Mesenchymal stem cell (in vitro differentiated cells and primary cell): ENCODE measurements at places on chromosomes 11 and 22.

- H3K4me1 ChIP-seq, result peaks cover 47% of the 10 kb centered on the region
- H3K4me3 ChIP-seq, result no peak overlapping the region
- peaks cover 53% of the 10 kb centered on the region for H3K36me3 ChIP-seq
- DNase-seq, result no peak
These were observed 35.9 kb downstream of the KIAA0930 start for GRCh38 chr22:45204819-45205218.

DNA sequence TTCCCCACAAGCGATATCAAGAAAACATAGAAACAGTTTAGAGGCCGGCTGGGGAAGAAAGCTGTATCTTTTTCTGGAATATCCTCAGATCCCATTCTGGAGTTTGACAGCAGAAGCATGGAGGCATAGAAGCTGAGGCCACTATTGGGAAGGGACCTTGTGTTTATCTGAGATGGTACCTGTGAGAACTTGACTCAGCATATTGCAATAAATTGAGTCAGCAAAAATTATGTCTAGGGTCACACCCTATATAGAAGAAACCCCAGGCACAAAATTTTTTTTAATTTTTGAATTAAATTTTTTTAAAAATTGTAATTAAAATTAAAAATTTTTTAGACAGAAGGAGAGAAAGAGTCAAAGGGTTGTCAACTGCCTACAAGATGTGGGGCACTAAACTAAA, 178.7 kb downstream of the NTM start:
- no peaks in the 10 kb centered on the region for H3K36me3 ChIP-seq
- no peak overlapping the region for H3K4me3 ChIP-seq
- no peak overlapping the region for H3K27ac ChIP-seq
- DNase-seq, result no peak
- H3K4me1 ChIP-seq, result no peaks in the 10 kb centered on the region
- H3K27me3 ChIP-seq, result peaks cover 28% of the 10 kb centered on the region

GRCh38 chr22:50727678-50728522, 10.1 kb upstream of the ACR start:
- no peak overlapping the region for H3K27ac ChIP-seq
- DNase-seq, result no peak
- no peaks in the 10 kb centered on the region for H3K36me3 ChIP-seq
- peaks cover 19% of the 10 kb centered on the region for H3K27me3 ChIP-seq
- H3K4me3 ChIP-seq, result no peak overlapping the region

- peaks cover 11% of the 10 kb centered on the region for H3K4me1 ChIP-seq
- no peak overlapping the region for H3K4me3 ChIP-seq
- no peaks in the 10 kb centered on the region for H3K36me3 ChIP-seq
- H3K27ac ChIP-seq, result no peak overlapping the region
These were observed 10.5 kb upstream of the OR2AT4 start for GRCh38 chr11:75107187-75107586.

DNA sequence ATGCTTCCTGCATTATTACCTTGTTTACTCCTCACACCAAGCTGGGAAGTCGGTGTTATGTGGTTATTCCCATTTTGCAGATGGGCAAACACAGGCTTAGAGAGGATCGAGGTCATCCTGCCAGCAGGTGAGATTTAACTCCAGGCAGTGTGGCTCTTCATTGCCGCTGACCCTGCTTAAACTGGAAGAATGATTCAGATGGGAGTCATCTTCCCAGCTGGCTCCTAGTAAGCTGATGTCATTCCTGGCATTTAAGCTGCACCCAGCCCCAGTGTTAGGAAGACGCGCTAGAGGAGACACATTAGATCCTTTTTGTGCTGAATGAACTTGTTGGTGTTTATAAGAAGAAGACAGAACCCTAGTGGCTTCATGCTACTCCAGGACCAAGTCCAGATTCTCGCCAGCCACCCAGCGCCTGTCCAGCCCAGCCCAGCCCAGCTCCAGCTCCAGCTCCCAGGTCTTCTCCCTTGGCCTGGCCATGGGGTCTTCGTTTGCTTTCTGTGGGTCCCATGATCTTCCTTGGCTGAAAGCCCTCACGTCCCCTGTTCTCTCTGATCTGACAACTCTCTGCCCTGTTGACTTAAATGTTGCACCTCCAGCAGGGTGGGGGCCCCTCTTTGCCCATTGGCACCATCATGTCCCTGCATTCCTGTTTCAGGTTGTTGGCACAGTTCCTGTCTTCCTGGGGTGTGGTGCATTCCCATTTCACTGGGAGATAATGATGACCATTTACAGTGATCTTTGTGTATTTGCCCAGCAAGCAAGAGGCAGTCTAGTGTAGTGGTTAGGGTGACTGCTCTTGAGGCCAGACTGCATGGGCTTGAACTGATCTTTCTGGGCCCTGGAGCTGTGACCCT, 13.6 kb downstream of the PARVB start:
- peak overlapping the region; percentile 25 for H3K27ac ChIP-seq
- peak; percentile 92 for DNase-seq
- peak overlapping the region; percentile 63 for H3K4me3 ChIP-seq
- peaks cover 6% of the 10 kb centered on the region for H3K4me1 ChIP-seq
- no peaks in the 10 kb centered on the region for H3K27me3 ChIP-seq

DNA sequence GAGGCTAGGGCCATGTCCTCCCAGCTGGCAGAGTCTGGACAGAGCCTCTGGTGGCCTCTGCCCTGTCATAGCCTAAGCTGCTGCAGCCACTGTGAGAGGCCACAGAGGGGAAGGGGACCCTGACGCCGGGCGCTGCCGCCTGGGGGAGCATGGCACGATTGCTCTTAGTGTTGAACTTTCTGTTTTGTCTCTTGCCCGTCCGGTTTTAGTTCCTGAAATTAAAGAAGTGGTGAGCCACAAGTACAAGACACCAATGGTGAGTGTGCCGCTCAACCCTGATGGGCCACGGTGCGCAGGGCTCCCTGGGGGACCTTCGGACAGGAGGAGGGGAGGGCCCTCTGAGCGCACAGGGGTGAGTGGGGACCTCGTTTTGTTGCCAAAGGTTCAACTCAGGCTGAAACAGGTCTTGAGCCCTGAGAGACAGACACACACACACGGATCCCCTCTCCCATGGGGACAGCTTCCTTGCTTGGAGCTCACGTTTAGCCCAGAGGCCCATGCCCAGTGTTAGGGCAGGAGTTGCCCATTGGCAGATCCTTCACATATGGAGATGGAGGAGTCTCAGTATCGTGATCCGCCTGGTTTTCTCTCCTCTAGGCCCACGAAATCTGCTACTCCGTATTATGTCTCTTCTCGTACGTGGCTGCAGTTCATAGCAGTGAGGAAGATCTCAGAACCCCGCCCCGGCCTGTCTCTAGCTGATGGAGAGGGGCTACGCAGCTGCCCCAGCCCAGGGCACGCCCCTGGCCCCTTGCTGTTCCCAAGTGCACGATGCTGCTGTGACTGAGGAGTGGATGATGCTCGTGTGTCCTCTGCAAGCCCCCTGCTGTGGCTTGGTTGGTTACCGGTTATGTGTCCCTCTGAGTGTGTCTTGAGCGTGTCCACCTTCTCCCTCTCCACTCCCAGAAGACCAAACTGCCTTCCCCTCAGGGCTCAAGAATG, 23.8 kb downstream of the MYBPC3 start:
- H3K4me3 ChIP-seq, result no peak overlapping the region
- H3K27me3 ChIP-seq, result no peaks in the 10 kb centered on the region
- H3K36me3 ChIP-seq, result peaks cover 59% of the 10 kb centered on the region

DNA sequence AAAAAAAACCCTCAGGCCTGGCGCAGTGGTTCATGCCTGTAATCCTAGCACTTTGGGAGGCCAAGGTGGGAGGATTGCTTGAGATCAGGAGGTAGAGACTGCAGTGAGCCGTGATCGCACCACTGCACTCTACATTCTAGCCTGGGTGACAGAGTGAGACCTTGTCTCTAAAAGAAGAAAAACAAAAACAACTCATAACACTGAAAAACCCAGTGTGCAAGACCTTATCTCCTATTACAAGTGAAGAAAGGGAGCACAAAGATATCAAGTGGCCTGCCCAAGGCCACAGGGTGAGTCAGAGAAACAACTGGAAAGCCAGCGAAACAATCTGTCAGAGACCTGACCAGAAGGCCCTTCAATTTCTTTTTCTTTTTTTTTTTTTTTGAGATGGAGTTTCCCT, 2.5 kb downstream of the TXN2 start:
- H3K27ac ChIP-seq, result no peak overlapping the region
- DNase-seq, result no peak
- peaks cover 41% of the 10 kb centered on the region for H3K36me3 ChIP-seq
- H3K27me3 ChIP-seq, result no peaks in the 10 kb centered on the region
- H3K4me1 ChIP-seq, result peaks cover 7% of the 10 kb centered on the region

- peak; percentile 36 for DNase-seq
- H3K4me3 ChIP-seq, result no peak overlapping the region
- H3K36me3 ChIP-seq, result no peaks in the 10 kb centered on the region
- no peaks in the 10 kb centered on the region for H3K4me1 ChIP-seq
These were observed 15.4 kb downstream of the CCDC34 start for GRCh38 chr11:27347359-27348339.

DNA sequence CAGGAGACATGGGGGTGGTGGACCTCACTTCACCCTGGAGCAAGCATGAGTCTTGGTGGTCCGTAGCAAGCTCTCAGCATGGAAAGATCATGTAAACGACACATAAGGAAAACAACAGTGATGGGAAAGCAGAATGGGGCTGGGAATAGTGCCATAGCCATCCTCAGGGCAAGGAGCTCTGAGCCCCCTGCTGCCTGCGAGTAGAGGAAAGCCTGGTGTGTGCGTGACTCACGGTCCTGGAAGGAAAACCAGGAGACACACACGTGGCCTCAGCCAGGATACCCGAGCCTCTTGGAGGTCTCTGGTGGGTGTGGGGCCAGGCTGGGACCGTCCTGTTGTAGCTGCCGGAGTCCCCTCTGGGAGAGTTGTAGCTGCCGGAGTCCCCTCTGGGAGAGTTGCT, 12.4 kb downstream of the SHANK3 start:
- no peaks in the 10 kb centered on the region for H3K36me3 ChIP-seq
- H3K4me1 ChIP-seq, result peaks cover 6% of the 10 kb centered on the region
- H3K27me3 ChIP-seq, result peaks cover 31% of the 10 kb centered on the region
- H3K27ac ChIP-seq, result no peak overlapping the region
- DNase-seq, result no peak
- no peak overlapping the region for H3K4me3 ChIP-seq
